ENCODE measurements at places on chromosomes 2 and 18.
A peak's percentile ranks its signal among the peaks of the same experiment; 100 is the strongest.

- no peak for DNase-seq
Observed at GRCh38 chr2:213238753-213239495, 45.3 kb upstream of the SPAG16 start.

- DNase-seq, result no peak
Observed at GRCh38 chr18:68219274-68219673, 495.6 kb downstream of the TMX3 start.

- no peak for DNase-seq
Observed at GRCh38 chr2:7919510-7919909, 762.3 kb upstream of the ID2 start.

DNA sequence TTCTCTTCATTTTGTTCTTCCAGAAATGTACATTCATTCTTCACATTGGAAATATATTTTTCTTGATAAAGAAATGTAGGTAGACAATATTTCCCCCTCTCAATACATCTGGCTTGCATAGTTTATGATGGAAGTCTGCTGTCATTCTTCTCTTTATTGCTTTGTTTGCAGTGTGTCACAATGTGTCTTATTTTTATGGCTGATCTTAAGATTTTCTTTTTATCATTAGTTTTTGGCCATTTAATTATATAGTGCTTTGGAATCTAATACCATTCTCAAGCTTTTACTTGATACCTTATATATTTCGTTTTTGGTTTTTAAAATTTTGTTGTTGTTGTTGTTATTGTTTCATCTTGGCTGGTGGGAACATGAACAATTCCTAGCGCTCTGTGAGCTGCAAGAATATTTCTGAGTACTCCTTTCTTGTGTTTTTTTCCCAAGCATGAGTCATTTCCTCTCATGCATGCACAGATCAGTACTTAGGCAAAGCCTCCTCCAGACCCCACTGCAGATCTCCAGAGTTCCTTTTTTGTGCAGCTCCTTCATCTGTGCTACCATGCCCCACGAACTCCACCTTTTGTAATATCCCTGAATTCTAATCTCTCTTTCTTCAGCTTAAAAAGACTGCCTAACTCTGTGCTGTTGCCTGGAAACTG, 13.7 kb upstream of the MMADHC start:
- no peak for DNase-seq

DNA sequence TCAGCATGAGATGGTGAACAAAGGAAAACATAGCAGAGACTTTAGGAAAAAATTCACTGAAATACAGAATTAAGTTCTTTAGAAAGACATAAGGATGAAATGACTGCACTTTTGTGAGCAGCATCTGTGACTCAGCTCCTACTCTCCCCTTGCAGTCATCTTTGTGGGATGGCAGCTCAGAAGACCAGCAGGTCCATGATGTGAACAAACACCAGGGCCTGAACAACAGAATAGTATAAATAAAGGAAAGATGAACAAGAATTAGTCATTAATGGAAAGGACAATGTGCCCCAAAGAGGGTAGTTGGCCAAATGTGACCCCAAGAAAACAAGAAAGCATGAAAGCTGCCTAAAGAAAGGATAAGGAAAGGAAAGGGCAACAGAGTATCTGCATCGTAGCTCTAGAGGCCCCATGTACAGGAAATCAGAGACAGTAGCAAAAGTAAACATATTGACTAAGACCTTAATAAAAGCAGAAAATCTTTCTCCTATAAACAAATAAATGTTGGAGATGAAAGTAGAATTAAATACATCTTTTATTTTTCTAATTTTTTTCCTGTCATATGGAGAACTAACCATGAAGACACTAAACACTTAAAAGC, 318.0 kb downstream of the ZEB2 start:
- DNase-seq, result no peak

DNA sequence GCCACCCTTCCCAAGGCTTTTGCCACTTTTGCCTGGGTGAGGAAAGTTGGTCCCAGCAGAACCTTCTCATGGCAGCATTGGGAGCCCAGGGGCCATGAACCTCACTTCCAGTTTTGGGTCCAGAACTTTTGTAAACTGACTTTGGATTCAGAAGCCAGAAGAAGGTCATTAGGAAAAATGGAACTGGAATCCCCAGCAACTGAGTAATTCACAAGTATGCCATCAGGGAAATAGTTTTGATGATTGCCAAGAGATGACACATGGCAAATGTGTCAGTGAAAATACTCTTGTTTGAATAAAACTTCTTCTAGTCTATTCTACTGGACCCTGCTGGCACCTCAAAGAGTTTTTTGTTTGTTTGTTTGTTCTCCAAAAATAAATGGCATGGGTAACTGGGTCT, 203.7 kb downstream of the SETBP1 start:
- no peak for DNase-seq

- no peak for DNase-seq
Observed at GRCh38 chr2:51032751-51033330, 909 bp upstream of the NRXN1 start.

- DNase-seq, result no peak
Observed at GRCh38 chr2:8422450-8422800, 259.4 kb upstream of the ID2 start.

GRCh38 chr2:121483021-121483420, 47.7 kb upstream of the RNU4ATAC start:
- no peak for DNase-seq

DNA sequence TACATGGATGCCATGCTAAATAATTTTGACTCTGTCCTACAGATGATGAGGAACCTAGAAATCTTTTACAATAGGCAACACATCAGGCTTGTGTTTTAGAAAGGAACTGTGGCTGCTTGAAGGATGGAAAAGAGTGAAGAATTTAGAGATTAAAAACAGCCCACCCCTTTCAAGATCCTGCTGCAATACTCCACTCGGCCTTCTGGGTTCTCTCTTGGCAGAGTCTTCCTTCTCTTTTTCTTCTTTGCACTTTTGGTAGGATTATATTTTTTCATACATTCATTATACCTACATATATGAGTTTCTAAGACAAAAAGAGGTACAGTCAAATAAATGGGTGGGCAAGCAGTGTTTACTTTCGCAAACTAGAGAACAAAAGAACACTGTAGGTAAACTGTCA, 474.3 kb downstream of the ERBB4 start:
- DNase-seq, result no peak

DNA sequence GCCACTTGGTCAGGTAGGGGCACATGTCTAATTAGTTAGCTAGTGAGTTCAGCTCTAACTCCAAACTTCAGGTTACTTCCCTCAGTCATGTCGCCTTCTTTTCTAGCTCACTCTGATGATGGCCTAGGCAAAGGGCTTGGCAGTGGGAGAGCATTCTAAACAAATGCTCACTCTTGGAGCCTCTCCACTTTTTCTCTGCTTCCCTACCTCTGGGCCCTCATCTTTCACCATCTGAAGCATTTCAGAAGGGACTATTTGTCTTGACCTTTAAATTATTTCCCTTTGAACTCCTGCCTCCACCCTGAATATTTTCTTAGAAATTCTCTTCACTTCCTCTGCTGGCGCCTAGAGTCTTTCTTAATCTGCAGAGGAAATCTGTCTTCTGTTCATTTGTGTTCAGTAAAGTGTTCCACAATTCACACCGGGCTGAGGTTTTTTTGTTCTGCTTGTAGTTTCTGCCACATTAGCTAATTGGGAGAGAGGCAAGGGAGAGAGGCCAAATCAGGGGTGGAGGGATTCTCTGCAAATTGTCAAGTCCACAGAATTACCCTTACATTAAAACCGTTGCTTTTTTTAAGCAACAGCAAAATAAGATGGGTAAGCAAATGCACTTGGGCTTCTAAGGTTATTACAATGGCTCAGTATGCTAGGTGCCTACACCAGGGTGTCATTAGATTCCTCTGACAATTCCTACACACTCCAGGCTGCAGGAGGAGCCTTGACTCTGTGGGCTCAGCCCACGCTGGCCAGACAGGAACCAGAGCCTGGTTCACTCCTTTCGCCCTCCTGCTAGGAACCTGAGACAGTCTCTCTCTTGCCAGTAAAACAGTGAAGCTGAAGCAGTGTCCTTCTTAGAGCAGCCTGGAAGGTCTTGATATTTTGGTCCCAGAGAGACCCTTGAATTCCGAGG, 5.5 kb downstream of the MSGN1 start:
- DNase-seq, result no peak

- no peak for DNase-seq
Observed at GRCh38 chr2:15689654-15690053, 98.0 kb downstream of the DDX1 start.

- no peak for DNase-seq
Observed at GRCh38 chr18:54466248-54467005, 108.7 kb downstream of the C18orf54 start.

- DNase-seq, result no peak
Observed at GRCh38 chr2:183070942-183071844, 7.4 kb upstream of the DUSP19 start.

DNA sequence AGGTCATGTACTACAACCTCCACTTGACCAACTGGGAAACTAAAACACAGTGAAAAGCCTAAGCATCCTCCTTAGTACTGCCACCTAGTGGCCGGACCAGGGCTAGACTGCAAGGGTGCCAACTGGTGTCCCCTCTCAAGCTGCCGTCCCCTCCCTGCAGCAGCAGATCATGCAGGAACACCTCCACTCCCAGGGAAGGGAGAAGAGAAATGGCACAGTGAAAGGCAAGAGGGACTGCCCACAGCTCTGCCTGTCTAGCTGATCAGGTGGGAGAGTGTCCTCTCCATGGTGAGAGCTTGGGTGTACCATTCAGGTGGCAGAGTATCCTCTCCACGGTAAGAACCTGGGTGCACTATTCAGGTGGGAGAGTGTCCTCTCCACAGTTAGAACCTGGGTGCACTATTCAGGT, 78.1 kb downstream of the AAK1 start:
- peak; percentile 75 for DNase-seq

DNA sequence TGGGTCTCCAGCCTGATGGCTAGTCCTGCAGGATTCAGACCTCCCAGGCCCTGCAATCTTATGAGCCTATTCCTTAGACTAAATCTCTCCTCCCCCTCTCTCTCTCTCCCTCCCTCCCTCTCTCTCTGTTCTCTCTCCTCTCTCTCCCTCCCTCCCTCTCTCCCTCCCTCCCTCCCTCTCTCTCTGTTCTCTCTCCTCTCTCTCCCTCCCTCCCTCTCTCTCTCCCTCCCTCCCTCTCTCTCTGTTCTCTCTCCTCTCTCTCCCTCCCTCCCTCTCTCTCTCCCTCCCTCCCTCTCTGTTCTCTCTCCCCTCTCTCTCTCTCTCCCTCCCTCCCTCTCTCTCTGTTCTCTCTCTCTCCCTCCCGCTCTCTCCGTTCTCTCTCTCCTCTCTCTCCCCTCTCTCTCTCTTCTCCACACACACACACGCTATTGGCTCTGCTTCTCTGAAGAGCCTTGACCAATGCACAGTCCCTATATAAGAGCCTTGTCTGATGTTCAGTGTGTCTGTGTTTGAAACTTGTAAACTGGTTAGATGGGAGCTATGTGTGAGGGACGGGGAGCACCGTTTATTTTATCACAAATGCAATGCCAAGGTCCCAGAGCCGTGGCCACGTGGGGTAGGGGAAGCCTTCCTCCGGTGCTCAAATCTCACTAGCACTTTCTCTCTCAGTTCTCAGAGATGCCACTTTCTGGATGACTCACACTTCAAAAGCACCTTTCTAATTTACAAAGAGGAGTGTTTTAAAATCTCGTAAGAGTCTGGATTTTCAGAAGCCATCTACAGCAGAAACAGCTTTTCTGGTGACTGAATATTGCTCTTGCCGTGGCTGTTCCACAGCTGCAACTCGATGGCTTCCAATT, 9.4 kb upstream of the PRLH start:
- DNase-seq, result no peak

DNA sequence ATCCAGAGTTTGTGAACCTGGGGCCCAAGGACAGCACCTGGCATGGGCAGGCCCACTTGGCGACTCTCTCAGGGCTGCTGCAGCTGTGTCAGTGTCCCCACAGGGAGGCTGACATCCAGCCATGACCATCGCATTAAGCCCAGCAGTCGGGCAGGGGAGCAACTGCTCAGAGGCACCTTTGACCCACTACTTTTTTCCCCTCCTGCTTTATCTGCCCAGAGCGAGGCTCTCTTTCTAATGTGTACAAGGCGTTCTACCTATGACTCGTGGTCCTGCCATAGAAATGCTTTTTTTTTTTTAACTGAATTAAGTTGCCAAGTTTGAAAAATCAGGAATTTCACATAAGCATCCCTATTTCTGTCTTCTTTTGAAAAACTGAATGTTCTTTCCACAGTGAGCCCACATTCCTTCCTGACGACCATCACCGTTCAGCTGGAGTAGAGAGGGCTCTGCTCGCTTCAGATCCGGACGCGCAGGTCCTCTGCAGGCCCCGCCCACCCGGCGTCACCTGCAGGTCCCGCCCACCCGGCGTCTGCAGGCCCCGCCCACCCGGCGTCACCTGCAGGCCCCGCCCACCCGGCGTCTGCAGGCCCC, 403 bp upstream of the CLUL1 start:
- no peak for DNase-seq

DNA sequence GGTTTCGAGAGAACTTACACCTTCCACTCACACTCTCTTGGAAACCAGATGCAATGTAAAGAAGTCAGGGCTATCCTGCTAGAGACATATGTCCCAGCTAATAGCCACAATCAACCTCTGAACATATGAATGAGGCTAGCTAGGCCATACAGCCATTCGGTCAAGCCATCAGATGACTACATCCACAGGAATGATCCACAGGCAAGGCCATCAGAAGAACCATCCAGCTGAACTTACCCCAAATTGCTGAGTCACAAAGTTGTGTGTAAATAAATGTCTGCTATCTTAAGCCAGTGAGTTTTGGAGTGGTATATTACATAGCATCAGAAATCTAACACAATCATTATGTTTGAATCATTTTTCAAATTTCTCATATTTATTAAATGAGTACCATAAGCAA, 5.2 kb upstream of the SPAST start:
- no peak for DNase-seq

DNA sequence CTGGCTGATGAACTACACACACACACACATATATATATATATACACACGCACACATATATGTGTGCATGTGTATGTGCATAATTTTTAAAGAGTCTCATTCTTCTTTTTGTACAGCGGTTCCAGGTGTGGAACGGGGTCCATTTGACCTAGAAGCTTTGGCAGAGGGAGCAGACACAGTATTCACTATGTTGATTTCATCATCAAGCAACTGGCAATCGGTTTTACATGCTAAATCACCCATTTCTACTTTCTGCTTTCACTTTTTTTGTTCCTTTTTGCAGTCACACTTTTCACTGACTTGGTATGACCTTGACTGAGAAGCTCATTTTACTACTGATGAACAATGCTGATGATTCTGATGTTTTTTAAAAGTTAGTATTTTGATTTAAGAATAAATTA, 63.0 kb upstream of the PGAP1 start:
- DNase-seq, result no peak

GRCh38 chr2:159879051-159879604, 81.1 kb upstream of the CD302 start:
- no peak for DNase-seq

DNA sequence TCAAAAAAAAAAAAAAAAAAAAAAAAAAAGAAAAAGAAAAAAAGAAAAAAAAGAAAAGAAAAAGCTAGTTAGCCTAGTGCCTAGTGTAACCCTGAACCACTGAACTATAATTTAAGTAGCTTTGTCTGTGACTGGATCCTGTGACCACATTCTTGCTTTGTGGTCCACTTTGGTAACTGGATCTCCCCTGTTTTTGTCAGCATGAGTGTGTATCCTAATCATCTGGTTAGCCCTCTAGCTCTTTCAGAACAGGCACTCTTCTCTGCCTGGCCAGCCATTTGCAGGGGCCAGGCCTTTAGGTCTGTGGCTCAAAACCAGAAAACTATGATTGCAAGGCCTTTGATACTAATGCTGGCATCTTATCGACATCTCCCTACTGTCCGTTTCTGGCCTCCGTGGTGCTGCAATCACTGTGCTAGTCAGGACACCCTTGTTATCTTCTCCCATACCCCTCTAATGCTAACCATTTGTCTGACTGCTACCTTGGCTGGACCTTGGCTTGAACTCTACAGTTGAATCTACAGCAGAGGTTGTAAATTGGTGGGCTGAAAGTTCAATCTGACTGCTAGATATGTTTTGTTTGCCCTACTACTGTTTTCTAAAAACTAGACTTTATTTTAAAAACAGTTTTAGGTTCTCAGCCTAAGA, 40.5 kb downstream of the RBKS start:
- no peak for DNase-seq

Data from activated CD8-positive, alpha-beta memory T cell treated with anti-CD3 and anti-CD28 coated beads, Interleukin-2, amount 50 U/mL, for 4 hours (primary cell).